Cortex of kidney (tissue), 1 donor: ENCODE measurements at places on chromosomes 2 and 18.

GRCh38 chr2:189261431-189261841 lies 81.9 kb upstream of the COL5A2 start:
- no peak for DNase-seq

DNA sequence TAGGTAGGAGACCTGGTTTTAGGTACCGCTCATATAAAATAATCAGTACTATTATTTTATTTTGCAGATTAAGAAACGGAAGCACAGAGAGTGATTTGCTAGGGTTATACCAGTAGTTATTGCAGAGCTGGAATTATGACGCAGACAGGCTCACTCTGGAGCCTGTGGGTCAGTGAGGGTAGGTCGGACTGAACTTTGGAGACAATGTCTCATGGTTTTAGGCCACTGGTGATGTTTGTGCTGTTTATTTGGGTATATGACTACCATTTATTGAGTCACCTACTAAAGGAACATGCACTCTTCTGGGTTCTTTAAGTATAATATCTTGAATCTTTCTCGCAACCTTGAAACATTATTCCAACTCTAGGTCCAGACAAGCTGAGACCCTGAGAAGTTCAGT lies 33.5 kb upstream of the IL1R1 start:
- DNase-seq, result no peak

- no peak for DNase-seq
Measured at GRCh38 chr2:239035997-239036731, 188.3 kb downstream of the TWIST2 start.

DNA sequence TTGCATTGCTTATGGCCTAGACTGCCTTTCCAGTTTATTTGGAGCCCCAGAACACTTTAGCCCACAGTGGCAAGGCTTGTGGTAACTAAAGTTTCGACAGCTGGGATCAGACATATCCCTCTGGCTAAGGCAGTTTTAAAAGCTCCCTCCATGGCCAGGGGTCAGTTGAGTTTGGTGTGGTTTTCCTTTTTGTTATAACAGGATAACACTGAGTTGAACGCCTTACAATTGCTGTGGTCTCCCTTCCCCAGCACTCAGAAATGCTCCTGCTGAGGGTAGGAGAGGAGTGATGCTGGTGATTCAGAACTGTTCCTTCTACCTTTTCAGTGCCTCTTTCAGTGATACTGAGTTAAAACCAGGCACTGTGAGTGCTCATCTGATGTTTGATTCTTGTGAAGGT lies 182.6 kb downstream of the GULP1 start:
- no peak for DNase-seq

DNA sequence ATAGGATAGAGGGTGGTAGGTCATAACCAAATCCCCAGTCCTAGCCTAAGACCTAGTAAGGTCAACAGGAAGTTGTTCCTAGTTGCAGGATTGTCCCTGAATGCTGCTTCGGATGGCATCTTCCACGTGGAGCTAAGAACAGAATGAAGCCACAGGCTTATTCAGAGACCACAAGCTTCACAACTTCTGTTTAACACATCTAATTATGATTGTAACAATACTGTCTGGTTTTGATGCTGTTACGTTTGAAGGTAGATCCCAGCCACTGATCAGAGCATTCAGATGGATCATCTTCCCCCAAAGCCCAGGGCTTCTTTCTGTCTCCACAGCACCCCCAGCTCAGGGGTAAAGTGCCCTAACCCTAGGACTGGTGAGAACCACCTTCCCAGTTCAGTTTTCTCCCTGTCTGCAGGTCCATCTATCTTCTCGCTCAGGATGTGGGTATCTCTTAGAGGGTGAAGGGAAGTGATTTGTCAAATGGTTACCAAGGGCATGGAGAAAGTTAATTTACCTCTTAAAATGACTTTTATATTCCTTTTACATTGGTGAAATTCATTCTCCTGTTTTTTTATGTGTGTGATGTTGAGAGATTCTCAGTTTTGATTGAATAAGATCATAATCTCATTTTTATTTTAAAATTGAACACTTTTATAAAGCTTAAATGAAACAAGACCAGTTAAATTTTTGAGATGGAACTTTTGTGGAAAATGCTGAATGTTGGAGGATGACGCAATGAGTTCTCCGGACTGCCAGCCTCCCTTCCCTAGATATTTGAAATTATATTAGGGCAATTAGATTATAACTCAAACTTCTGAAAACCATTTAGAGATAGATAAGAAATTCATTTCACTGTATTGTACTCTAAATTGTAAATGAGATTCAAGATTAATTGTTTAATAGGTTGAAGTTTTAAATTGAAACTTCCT lies 66.5 kb downstream of the RHBDD1 start:
- DNase-seq, result no peak

- no peak for DNase-seq
Measured at GRCh38 chr2:207513551-207514257, 16.1 kb upstream of the CREB1 start.

- DNase-seq, result no peak
Measured at GRCh38 chr2:105798595-105798994, 53.9 kb downstream of the NCK2 start.
